ENCODE measurements at places on chromosomes 1 and 21.
A peak's percentile ranks its signal among the peaks of the same experiment; 100 is the strongest.

DNA sequence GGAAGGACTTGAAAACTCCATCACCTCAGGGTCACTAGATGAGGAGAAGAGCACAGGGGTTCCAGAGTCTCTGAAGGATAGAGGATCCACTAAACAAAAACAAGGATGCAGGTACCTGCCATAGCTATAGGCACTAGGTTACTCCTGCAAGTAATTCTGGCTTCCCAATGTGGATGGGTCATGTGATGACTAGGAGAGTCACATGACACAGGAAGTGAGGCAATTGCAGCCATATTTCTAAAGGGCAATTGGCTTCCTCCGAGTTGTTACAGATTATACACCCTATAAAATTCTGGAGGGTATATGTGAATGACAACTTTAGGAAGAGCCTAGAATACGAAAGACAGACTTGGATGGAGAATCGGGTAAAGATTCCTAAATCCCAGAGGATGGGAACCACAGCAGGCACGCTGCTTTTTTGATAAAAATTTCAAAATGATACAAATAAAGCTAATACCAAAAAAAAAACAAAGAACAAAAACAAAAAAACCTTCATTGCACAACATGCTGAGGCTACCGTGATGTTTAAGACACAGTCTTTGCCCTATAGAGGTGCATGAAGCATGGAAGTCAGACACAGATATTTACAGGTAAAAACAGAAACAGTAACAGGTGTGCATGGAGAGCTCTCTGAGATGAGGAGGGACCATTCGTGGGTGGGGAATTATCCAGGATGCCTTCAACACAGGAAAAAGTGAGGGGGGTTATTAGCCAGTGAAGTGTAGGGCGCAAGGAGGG is 10.5 kb downstream of the MTX1 start:
- no peak for DNase-seq

DNA sequence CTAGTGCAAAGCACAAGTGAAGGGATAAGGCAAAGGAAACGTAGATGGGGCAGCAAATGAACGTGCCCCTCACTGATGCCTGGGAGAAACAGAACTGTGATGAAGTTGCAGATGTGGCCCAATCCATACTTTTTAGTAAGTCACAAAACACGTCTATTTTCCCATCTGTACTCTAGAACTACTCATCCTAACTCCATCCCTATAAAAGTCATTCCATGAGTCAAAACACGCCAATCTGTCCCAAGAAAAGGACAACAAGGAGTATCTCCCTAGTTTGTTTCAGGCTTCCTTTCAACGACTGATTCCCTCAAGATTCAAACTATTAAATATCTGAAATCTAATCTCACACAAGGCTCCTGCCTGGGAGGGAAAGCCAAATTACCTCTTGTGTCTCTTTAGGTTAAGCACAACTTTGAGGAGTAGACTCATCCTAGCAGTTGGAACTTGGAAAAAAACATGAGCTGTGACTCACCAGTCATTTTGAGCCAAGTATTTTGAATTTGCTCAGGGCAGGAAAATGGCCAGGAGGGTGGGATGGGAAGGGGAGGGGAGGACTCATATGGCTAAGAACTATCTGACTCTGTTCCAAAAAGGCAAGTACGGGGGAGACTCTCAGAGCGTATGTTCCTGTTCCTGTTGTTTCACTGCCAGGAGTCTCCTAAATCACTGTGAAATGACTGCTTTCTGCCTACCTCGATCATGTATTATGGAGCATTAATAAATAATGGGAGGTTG is 214.5 kb upstream of the CAMK1G start:
- no peak for DNase-seq

- DNase-seq, result no peak
Observed at GRCh38 chr21:32545948-32546441, 39.3 kb downstream of the TCP10L start.

DNA sequence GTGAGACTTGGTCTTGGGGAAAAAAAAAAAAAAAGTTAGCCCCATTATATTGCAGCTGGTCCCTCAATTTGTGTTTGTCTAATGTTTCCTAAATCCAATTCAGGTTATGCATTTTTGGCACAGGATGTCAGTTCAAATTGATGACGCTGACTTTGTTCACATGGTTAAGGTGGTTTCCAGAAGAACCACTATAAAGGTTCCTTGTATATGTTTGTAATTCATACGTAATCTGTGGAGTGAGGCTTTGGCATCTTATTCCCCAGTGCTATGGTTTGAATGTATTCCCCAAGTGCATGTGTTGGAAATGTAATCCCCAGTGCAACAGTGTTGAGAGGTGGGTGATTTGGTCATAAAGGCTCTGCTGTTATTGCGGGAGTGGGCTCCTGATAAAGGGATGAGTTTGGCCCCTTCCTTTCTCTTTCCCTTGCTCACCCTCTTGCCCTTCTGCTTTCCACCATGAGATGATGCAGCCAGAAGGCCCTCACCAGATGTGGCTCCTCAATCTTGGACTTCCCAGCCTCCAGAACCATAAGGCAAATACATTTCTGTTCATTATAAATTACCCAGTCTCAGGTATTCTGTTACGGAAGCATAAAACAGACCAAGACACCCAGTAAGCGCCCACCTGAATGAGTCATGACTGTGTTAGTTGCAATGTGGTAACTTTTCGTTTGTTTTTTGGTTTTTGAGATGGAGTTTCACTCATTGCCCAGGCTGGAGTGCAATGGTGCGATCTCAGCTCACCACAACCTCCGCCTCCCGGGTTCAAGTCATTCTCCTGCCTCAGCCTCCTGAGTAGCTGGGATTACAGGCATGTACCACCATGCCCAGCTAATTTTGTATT is 19.5 kb upstream of the HLCS start:
- peak; percentile 64 for DNase-seq

- DNase-seq, result no peak
Observed at GRCh38 chr1:32651461-32652073, 559 bp downstream of the RBBP4 start.

DNA sequence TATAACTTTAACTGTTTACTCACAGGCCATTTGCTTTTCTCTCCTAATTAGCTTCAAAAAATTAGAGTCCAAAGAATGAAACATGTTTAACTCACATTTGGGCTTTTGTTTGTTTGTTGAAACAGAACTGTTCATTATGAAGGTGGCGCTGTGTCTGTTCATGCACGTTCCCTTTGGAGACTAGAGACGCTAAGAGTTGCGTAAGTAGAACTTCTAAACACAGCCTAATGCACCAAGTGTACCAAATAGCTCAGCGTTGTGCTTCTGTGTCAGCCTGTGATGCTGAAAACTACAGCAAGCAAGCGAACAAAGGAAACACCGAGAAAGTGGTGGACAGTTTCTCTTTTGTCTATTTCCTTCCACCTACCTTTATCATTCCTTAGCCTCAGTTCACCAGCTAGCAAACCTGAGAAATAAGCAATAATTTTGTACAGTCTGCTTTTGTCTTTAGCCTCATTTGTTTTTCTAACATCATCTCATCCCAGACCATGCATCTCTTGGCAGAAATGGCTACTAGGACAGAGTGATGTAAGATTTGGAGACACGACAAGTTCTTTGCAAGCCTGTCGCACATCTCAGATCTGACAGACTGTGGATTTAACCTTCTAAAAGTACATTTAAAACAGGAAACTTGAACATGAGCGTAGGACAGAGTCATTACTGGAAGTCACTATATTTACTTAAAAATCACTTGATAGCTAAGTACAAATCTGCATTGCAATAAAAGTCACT is 375.1 kb downstream of the RYR2 start:
- no peak for DNase-seq

GRCh38 chr1:213300433-213300832 is 249.4 kb downstream of the RPS6KC1 start:
- no peak for DNase-seq

DNA sequence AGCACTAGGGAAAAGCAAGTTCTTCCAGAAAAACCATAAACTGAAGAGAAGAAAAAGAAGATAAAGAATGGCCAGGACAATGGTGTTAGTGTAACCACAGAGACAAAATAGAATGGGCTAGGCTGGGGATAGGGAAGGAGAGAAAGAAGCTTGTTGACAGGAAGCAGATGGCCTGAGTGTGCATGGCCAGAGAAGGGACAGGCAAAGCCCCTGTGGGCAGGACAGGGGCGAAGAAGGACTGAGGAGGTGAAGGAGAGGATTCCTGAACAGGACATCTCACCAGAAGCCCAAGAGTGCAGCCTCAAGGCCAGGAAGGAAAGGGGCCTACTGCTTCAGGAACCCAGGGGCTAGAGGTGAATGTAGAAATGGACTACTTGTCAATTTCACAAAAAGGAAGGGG is 29.3 kb downstream of the IQGAP3 start:
- DNase-seq, result no peak

GRCh38 chr1:40745176-40745575 is 38.4 kb upstream of the KCNQ4 start:
- no peak for DNase-seq

DNA sequence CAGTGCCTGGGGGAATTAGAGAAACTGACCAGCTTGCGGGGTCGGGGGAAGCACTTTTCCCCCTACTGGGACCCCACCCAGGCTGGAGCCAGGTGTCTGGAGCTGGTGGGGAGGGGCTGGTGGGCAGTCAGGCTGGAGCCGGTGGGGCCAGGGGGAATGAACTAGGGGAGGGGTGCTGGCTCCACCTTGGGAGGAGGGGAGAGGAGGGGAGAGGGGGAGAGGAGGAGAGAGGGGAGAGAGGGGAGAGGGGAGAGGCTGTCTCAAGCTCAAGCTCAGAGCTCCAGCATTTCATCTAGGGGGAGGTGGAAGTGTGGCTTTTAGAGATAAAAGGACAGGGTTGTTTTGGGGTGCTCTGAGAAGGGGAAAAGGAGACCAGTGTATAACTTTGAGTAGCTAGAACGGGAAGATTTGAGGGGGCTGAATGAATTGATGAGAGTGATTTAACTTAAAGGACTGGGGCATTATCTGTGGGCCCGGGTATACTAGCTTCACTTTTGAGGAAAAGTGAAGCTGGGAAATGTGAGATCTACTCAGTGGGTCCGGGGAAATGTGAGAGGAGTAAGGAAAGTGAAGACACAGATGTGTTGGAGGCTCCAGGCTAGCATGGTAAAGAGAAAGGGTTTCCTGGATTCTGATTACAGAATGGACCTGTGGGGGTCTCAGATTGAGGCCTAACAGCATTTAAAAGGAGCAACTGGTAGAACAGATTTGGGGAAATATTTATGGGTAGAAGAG is 2.8 kb downstream of the EFNA1 start:
- DNase-seq, result no peak

- no peak for DNase-seq
Observed at GRCh38 chr1:2304921-2305681, 77.0 kb downstream of the SKI start.

GRCh38 chr1:221416723-221417122 is 325.2 kb downstream of the DUSP10 start:
- no peak for DNase-seq

Measured in naive thymus-derived CD4-positive, alpha-beta T cell (primary cell).